ENCODE measurements at places on chromosomes 12 and 14.

DNA sequence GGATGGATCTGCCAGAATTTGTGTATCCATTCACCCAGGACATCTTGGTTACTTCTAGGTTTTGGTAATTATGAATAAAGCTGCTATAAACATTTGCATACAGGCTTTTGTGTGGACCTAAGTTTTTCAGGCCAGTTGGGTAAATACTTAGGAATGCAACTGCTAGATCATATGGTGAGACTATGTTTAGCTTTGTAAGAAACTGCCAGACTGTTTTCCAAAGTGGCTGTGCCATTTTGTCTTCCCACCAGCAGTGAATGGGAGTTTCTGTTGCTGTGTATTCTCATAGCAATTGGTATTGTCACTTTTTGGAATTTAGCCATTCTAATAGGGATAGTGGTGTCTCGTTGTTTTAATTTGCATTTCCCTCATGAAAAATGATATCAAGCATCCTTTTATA lies 133.0 kb downstream of the KIF26A start:
- no peak for DNase-seq

- no peak for DNase-seq
These were observed 135.1 kb downstream of the SLC38A1 start for GRCh38 chr12:46133751-46134150.

DNA sequence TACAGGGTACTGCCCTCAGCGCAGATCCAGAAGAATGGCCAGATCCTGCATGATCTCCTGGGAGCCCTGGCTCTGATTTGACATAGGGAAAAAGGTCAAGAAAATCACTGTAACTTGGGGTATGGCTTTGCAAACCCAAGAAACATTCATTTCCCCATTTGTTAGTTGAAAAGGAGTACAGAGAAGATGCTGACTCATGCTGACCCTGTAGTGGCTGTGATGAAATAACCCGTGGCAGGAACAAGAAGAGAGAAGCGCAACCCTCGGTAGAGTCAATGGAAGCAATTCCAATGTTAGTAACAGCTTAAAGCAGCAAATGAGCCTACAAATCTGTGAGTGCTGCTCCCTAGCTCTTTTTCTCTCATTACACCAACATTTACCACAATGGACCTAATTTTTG lies 281.6 kb upstream of the NPAS3 start:
- peak; percentile 43 for DNase-seq

GRCh38 chr12:4107911-4108697 lies 165.5 kb upstream of the CCND2 start:
- DNase-seq, result no peak

DNA sequence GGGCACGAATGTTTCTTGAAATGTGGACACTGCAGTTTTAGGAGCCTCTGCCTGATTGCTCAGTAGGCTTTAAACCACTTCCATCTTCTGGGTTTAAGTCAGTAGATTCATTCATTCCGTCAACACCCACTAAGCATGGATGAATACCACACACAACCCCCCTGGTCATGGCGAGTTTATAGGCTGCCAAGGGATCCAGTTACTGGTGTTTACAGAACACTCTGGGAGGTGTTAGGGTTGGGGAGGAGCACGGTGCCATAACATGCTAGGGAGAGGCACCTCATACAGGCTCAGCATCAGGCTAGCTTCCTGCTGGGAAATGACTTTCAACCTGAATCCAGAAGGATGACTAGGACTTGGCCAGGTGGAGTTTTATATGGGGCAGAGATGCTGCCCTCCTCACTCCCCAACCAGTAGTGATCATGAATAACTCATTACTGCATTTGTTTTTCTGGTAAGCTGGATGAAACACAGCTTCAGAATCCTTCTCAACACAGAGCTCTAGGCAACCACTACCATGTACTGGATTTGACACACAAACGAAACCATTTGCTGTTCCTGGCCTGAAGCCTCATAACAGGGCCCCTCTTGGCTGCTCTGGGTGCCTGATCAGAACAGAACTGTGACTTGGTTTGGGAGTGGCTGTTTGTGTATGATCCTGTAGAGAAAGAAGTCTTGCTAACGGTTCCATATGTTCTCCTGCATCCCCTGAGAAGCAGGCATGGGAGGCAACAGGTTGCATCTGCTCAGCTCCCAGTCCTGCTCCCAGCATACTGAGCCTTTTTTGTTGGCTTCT lies 47.9 kb downstream of the FBXW8 start:
- no peak for DNase-seq

DNA sequence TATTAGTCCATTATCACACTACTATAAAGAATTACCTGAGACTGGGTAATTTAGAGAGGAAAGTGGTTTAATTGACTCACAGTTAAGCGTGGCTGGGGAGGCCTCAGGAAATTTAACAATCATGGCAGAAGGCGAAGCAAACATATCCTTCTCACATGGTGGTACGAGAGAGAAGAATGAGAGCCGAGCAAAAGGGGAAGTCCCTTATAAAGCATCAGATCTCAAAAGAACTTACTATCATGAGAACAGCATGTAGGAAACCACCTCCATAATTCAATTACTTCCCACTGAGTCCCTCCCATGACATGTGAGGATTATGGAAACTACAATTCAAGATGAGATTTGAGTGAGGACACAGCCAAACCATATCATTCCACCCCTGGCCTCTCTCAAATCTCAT lies 422.6 kb downstream of the MDGA2 start:
- DNase-seq, result no peak

DNA sequence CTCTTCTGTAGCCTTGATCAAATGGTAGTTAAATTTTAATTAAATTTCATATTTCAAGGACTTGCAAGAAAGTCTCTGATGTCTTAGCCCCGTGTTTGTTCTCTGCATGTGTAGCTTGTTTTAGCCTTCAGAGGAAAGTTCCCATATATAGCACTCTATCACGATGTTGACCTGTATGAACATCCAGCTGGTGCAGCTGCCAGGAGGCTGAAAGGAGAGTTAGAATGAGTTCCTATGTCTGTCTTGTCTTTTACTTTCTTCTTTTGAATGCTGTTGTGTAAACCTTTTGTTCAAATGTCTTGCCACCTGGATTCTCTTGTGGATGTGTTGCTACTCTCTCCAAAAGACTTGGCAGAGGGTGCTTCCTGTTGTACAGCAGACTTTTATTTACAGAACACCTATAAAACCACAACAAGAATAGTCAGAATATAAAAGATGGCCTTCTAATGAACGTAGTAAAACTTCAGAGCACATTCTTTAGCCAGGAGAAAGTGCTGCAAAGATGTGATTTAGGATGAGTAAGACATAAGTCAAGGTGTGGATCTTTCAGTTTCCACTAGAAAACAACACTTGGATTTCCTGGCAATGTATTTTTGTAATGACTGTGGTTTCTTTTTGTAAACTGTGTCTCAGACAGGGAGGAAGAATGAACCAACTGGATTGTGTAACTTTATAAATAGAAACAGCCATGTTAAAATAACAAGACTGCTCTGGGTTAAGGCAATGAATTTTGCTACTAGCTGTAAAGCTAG lies 17.2 kb downstream of the NAV3 start:
- no peak for DNase-seq

DNA sequence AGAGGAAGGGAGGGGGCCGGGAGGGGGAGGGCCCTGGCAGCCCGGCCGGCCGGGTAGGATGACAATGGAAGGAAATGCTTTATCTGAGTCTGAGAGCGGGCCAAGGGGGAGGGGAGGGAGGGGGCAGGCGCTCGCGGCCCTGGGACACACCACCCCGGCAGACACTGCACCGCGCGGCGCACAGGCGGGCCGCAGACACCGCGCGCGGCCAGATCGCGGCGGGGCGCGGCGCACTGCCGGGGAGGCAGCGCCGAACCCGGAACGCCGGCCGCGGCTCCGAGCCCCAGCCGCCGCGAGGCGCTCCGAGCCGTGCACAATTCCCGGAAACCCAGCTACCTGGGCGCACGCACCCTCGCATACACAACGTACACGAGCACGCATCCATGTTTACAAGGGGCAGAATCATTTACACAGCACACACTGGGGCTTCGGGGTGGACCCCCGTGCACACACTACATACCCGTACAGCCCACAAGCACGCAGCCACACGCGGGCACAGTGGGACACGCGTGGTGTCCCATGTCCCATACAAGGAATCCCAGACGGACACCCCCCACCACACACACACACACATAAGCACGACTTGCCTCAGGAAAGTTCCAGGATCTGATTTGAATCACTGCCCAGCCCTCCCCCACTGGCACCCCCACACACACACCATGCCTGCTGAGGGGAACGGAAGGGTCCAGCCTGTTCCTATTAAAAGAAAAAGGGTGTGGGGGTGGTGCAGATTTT lies at the start of gene HDAC7:
HDAC7 (minus strand) TSS at position 8 of the 735 bp plus-strand sequence. CDS start 118 bp downstream, outside the sequence.
- peak; percentile 91 for DNase-seq

- no peak for DNase-seq
These were observed 64.2 kb upstream of the CSRP2 start for GRCh38 chr12:76943008-76943407.

DNA sequence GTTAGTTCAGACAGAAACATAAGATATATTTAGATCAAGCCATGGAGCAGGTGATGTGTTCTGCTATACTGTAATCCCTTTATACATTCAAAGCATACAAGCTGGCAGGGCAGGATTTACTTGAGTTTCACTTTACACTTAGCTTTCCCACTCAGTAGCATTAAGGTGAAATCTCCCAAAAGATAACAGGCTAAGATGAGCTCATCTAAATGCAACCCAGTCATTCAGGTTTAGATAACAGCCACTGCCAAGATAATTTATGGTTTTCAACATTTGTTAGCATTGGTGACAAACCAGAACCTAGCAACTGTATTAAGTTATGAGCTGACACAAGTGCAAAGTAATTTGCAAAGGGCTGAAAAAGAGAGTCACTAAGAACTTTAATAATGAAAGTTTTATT lies 925.1 kb upstream of the ATXN7L3B start:
- DNase-seq, result no peak

GRCh38 chr12:41452838-41453407 lies 264.8 kb downstream of the PDZRN4 start:
- DNase-seq, result no peak

- no peak for DNase-seq
These were observed 56.4 kb upstream of the CISTR start for GRCh38 chr12:53808023-53808705.

- no peak for DNase-seq
These were observed 143.3 kb upstream of the AVPR1A start for GRCh38 chr12:63294327-63294632.

GRCh38 chr14:65938738-65939137 lies 526.2 kb downstream of the FUT8 start:
- DNase-seq, result no peak

GRCh38 chr14:24364841-24365240 lies 3.1 kb upstream of the NFATC4 start:
- no peak for DNase-seq

DNA sequence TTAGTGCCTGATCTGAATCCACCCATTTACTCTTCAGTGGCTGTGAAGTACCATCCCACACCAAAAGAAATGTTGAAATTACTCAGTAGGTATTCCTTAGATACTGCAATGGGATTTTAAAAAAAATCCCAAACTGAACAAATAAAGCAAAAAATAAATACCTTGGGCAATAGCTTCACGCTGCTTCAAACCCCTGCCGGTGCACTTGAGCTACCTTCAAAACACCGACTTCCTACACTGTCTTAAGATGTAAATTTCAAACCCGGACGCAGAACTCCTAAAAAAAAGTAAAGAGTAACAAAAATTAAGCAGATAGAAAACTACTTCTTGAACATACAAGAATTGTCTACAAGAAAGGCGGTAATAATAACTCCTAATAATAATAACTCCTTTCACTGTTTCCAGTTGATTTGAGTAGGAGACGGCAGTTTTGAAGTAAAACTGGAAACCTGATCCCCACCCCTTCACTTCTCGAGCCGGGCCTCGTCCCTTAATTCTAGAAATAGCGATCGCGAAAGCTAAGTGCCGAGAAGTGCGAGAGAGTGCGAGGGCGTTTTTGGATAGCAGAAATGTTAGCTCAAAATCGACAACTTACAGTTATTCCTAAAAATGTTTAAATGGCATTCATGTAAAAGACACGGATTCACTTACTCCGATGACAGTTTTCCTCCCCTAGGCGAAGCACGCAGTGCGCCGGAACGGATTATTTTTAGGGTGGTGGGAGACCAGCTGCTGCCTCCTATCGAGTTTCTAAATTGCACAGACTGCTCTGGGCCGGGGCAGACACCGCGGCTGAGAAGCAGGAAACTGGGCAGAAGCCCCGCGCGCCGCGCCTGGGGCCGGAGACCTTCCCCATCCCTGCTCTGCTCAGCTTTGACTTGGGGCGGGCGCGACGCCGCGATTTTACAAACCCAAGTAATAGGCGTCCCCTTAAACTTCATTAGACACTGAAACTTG lies at the start of gene ABCC9:
ABCC9 (minus strand) TSS at position 878 of the 957 bp plus-strand sequence. CDS start 4,752 bp downstream, outside the sequence.
- DNase-seq, result peak; percentile 51
